Left lung (tissue), 14 donors: ENCODE measurements at places on chromosomes 12 and 14. TPM values are rescaled to one million over a fixed set of nuclear protein-coding genes. Genes with fewer than 3 reads are reported as not detected.

- H3K27ac ChIP-seq, result no peak overlapping the region
- H3K36me3 ChIP-seq, result no peaks in the 10 kb centered on the region
- no peaks in the 10 kb centered on the region for H3K4me1 ChIP-seq
- H3K27me3 ChIP-seq, result no peaks in the 10 kb centered on the region
These were observed 3.6 kb upstream of the ELK3 start for GRCh38 chr12:96190413-96191108.

GRCh38 chr12:47892819-47893218 is 12.0 kb downstream of the VDR start:
- no peaks in the 10 kb centered on the region for H3K36me3 ChIP-seq
- H3K4me1 ChIP-seq, result peaks cover 61% of the 10 kb centered on the region
- no peaks in the 10 kb centered on the region for H3K27me3 ChIP-seq
- H3K4me3 ChIP-seq, result no peak overlapping the region
- no peak overlapping the region for H3K27ac ChIP-seq

DNA sequence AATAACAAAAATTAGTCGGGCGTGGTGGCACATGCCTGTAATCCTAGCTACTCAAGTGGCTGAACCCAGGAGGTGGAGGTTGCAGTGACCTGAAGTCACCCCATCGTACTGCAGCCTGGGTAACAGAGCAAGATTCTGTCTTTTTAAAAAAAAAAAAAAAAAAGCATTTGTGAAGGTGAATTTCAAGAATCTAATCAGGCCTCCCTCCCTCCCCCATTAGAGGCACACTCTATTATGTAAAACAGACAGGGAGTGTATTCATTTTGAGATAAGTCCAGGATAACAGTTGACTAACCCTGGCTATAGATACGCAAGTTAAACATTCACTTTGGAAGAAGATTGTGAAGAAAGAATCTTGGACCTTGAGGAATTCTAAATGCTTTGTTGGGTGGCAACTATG is 2.9 kb downstream of the RESF1 start:
- H3K36me3 ChIP-seq, result peaks cover 58% of the 10 kb centered on the region
- no peak for DNase-seq
- H3K27ac ChIP-seq, result no peak overlapping the region
- no peaks in the 10 kb centered on the region for H3K27me3 ChIP-seq

DNA sequence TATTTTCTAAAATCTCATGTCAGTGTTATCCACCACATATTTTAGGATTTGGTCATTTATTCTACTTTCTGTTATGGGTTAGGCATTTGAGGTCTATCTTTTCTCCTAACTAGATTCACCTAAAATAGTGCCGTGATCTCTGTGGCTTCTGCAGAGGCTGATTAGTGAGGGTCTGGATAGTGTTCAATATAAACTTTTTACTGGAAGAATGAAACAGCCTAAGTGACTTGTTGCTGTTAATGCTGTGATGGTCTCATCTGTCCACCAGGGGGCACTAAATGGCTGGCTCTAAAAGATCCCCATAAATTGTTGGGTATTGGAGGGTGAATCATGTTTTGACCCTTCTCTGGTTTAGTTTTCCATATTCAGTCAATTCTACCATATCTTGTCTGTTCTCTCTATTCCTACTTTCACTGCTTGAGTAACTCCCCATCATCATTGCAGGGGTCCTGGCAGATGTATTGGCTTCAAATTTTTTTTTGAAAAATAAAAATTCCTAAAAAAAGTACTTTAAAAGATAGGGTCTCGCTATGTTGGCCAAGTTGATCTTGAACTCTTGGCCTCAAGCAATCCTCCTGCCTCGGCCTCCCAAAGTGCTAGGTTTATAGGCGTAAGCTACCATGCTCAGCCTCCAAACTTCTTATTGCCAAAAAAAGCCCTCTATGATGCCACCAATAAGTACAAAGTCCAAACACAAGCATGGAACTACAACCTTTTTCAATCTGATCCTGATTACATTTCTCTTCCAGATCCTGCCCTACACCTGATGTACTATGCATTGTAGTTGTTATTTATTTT is 6.9 kb downstream of the PABPN1 start:
- H3K4me1 ChIP-seq, result peaks cover under 1% of the 10 kb centered on the region
- no peak overlapping the region for H3K4me3 ChIP-seq
- no peak for DNase-seq
- no peak overlapping the region for H3K27ac ChIP-seq
- H3K27me3 ChIP-seq, result no peaks in the 10 kb centered on the region

GRCh38 chr12:42802785-42803189 is 213.2 kb upstream of the PRICKLE1 start:
- no peak overlapping the region for H3K4me3 ChIP-seq
- DNase-seq, result no peak
- no peaks in the 10 kb centered on the region for H3K36me3 ChIP-seq
- no peak overlapping the region for H3K27ac ChIP-seq
- H3K4me1 ChIP-seq, result no peaks in the 10 kb centered on the region

DNA sequence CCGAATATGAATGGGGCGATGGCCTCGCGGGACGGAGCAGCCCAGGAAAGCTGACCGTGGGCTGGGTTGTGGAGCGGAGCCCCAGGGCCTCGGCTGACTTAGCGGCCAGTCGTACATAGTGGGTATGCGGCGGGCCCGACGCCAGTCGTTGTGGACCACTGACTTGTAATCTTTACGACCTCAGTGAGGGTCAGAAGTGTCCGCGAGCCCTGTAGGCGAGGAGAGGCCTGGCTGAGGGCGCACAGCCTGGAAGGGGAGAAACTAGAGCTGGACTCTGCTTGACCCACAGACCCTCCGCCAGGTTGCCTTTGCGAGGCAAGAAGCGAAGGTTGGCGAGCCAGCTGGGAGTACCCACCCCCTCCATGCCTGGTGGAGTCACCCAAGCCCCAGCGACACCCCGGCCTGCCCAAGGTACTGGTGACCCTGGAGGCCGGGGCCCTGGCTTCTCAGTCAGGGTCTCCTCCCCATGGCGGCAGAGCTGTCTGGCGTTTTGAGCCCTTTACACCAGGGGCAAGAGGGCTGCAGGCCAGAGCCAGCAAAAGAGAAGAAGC is 15.6 kb upstream of the DYNC1H1 start:
- peaks cover 20% of the 10 kb centered on the region for H3K4me1 ChIP-seq
- H3K36me3 ChIP-seq, result no peaks in the 10 kb centered on the region
- H3K27me3 ChIP-seq, result no peaks in the 10 kb centered on the region
- H3K4me3 ChIP-seq, result peak overlapping the region; percentile 78
- H3K27ac ChIP-seq, result peak overlapping the region; percentile 99
- DNase-seq, result no peak

DNA sequence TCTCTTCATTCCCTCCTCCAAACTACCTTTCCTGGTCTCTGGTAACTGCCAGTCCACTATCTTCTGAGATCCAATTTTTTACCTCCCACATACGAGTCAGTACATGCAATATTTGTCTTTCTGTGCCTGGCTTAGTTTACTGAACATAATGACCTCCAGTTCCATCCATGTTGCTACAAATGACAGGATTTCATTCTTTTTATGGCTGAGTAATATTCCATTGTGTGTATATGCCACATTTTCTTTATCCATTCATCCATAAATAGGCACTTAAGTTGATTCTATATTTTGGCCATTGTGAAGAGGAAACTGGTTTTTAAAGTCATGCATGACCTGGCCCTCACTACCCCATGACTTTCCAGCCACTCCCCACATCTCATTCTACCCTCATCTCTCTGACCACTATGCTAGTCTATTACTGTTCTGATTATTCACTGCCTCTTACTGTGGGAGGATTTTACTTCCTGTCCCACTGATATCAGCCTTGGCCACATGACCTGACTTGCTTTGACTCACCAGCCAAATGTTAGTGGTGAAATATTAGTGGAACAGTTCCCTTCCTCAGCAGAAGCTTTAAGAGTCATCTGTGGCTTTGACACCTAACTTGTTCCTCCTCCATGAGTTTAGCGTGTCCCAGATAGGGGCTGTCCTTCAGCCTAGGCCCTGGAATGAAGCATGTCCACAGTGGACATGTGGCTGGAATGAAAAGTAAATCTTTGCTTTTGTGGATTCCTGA is 52.2 kb downstream of the GOLGA5 start:
- no peak overlapping the region for H3K4me3 ChIP-seq
- H3K36me3 ChIP-seq, result peaks cover 15% of the 10 kb centered on the region
- no peaks in the 10 kb centered on the region for H3K27me3 ChIP-seq
- no peaks in the 10 kb centered on the region for H3K4me1 ChIP-seq
- DNase-seq, result no peak
- H3K27ac ChIP-seq, result peak overlapping the region; percentile 38

- peaks cover 18% of the 10 kb centered on the region for H3K4me1 ChIP-seq
- H3K36me3 ChIP-seq, result no peaks in the 10 kb centered on the region
- DNase-seq, result no peak
- H3K27ac ChIP-seq, result peak overlapping the region; percentile 76
These were observed 117.7 kb downstream of the PRKCH start for GRCh38 chr14:61438860-61439765.

DNA sequence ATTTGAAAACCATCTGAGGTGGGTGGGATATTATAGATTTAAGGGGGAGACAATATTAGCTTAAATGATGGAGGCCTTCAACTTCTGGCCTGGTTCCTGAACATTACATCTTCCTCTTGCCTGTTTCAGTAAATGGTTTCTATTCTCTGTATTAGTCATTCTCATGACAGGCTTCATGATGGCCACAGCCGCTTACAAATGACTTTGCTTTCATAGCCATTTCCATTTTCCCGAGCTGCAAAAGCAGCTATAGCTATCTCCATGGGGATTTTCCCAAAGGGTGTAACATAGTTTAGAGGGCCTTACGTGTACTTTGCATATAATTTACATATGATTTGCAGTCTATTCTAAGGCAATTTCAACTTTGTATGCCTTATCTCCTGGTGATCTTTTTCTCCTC is 121.8 kb downstream of the NRXN3 start:
- H3K36me3 ChIP-seq, result no peaks in the 10 kb centered on the region
- no peaks in the 10 kb centered on the region for H3K27me3 ChIP-seq
- no peak overlapping the region for H3K27ac ChIP-seq
- no peak overlapping the region for H3K4me3 ChIP-seq

DNA sequence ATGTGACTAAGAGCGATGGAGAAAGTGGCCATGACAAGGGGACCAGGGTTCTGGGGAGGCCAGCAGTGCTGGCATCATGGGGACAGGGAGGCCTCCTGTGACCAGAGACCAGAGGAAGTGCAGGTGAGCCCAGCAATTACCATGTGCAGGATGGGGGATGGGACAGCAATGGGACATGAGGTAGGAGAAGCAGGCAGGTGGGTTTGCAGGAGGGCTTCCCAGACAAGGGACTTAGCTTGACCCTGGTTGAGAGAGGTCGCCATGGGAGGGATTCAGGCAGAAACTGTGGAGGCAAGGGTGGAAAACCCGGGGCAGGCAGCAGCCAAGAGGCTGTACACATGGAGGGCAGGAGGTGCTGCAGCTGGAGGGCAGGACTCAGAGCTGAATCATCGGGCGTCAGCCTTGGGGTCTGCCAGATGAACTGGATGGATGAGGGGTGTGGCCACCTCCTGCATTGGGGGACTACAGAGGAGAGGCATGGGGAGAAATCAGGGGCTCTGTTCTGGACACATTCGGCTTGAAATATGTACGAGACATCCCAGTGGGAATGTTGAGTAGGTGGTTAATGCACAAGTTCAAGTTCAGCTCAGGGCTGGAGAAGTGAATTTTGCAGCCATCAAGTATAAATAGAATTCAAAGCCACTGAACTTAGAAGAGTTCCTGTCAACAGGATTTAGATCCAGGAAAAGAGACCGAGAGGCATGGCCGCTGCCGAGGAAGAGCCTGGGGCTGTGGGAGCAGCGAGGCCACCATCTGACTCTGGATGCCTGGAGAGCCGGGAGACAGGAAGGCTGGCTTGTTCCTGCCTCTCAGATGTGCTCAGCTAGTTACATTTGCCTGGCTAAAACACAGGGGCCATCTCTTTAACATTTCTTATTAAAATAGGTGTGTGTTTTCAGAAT is 36.6 kb downstream of the SFSWAP start:
- H3K4me1 ChIP-seq, result no peaks in the 10 kb centered on the region
- H3K27me3 ChIP-seq, result no peaks in the 10 kb centered on the region
- no peak overlapping the region for H3K27ac ChIP-seq
- H3K4me3 ChIP-seq, result no peak overlapping the region
- peaks cover 89% of the 10 kb centered on the region for H3K36me3 ChIP-seq
- no peak for DNase-seq

DNA sequence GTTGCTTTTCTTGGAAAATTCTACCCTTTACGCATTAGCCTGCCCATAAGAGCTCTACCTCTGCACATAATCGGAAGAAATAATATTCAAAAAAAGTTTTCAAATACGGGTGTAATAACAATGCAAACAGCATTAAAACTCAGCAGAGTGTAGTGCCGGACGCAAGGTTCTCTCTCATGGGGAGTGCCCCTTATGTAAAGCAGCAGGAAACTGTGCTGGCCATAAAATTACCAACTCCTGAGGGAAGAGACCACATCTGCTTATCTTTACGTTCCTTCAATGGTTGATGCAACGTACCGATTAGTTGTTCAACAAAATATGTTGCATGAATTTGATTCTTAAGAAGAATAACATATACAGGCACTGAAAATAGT is 118.7 kb upstream of the TMCC3 start:
- no peak overlapping the region for H3K4me3 ChIP-seq
- no peaks in the 10 kb centered on the region for H3K36me3 ChIP-seq
- H3K27me3 ChIP-seq, result no peaks in the 10 kb centered on the region
- no peak overlapping the region for H3K27ac ChIP-seq

GRCh38 chr12:102849722-102850447 is 67.2 kb downstream of the PAH start:
- H3K4me3 ChIP-seq, result no peak overlapping the region
- H3K4me1 ChIP-seq, result no peaks in the 10 kb centered on the region
- no peak overlapping the region for H3K27ac ChIP-seq
- H3K36me3 ChIP-seq, result no peaks in the 10 kb centered on the region
- H3K27me3 ChIP-seq, result no peaks in the 10 kb centered on the region

DNA sequence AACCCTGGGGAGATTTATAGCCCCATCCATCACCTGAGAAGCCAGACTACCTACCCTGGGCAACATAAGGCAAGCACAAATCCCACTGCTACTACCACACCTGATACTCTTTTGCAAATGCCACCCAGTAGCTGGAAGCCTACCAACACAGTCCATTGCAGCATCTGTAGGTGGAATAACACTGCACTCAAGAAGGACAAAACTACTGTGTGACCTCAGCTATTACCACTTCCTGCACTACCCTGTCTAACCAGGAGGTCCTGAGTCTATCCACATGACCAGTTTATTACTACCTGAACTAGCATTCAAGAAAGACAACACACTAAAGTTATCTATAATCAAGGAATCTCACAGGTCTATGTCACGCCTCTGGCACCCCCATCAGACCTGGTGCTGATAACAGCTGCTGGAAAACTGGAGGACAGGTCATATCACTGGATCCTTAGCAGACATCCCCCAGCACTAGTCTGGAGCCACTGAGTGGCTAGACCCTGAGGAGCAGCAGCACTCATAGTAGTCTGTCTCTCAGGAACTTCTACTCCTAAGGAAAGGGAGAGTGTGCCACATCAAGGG is 2.9 kb upstream of the CLEC1A start:
- H3K4me3 ChIP-seq, result no peak overlapping the region
- DNase-seq, result no peak
- no peak overlapping the region for H3K27ac ChIP-seq

GRCh38 chr12:19428246-19428645 is 11.0 kb upstream of the AEBP2 start:
- H3K36me3 ChIP-seq, result no peaks in the 10 kb centered on the region
- no peaks in the 10 kb centered on the region for H3K27me3 ChIP-seq
- no peak overlapping the region for H3K27ac ChIP-seq
- no peaks in the 10 kb centered on the region for H3K4me1 ChIP-seq

The PTPRB gene
- 83.2 TPM for total RNA-seq

The TSFM gene
- 26.2 TPM for total RNA-seq

The SLC2A14 gene
- 2.5 TPM for total RNA-seq
